ENCODE measurements at places on chromosomes 11 and 22.

- DNase-seq = no peak
These were observed 39.7 kb downstream of the MPPED1 start for GRCh38 chr22:43451371-43452050.

GRCh38 chr11:134275188-134275533 lies 1.0 kb upstream of the GLB1L3 start:
- DNase-seq = no peak

- DNase-seq = no peak
These were observed 11.4 kb downstream of the AASDHPPT start for GRCh38 chr11:106088896-106089295.

- no peak for DNase-seq
These were observed 8.3 kb downstream of the FXYD2 start for GRCh38 chr11:117816151-117816741.

- no peak for DNase-seq
These were observed 404 bp downstream of the DCHS1 start for GRCh38 chr11:6655020-6655789.
